T-helper 1 cell treated with Interleukin-12 subunit alpha and Interleukin-12 subunit beta and Interleukin-4 antibody, amounts not matched to agents 30 ng/mL and 1 ng/mL, for 36 hours (primary cell): ENCODE measurements at places on chromosomes 12 and 14. TPM values are rescaled to one million over a fixed set of nuclear protein-coding genes. Genes with fewer than 3 reads are reported as not detected.

The C3AR1 gene
- 5.8 and 6.1 TPM in 2 replicates for total RNA-seq

The SLC4A8 gene
- total RNA-seq, result 6.8 and 9.4 TPM in 2 replicates

The RNASE7 gene
- not detected in 2 replicates for total RNA-seq

The ERP27 gene
- 10.5 and 11.9 TPM in 2 replicates for total RNA-seq

The CDKL1 gene
- 7.5 and 9.9 TPM in 2 replicates for total RNA-seq

The CGRRF1 gene
- total RNA-seq, result 13.2 and 15.7 TPM in 2 replicates

The JAG2 gene
- total RNA-seq, result 7.2 and 7.9 TPM in 2 replicates

The IFNG-AS1 gene
- 3.6 and 3.8 TPM in 2 replicates for total RNA-seq

The SYNDIG1L gene
- not detected in 2 replicates for total RNA-seq

The GPD1 gene
- 0.54 and 0.95 TPM in 2 replicates for total RNA-seq
